ENCODE measurements at places on chromosomes 3 and 15.

DNA sequence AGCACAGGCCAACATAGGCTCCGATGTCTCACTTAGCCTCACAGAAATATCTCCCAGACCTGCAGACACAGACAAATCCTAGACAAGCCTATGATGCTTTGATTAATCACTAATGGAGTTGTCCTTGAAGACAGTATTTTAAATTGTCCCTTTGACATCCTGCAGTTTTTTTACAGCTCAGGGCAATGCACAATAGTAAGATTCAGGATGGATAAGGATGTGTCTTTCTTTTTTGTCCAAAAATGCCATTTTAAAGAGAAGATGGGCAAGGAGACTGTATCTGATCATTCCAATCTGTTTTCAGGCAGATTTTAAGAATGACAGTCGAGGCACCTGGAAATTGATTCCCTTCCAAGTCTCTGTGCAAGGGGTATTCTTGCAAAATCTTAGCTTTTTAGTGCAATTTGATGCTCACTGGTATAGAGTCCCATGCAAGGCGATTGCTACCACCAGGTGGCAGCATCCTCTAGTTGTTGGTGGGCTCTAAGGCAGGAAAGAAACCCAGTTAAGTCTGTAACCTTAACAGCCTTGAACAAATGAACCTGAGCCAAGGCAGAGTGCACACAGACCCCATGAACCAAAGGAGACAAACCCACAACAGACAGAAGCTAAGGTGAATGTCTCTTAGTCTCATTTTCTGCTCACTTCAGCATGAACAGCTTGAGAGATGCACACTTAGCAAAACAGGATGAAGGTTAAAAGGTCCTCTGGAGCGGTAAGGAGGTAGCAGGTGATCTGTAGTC lies 51.2 kb upstream of the MINAR1 start:
- DNase-seq: peak; percentile 28

GRCh38 chr3:128505771-128506170 lies 12.8 kb upstream of the GATA2 start:
- DNase-seq: no peak

DNA sequence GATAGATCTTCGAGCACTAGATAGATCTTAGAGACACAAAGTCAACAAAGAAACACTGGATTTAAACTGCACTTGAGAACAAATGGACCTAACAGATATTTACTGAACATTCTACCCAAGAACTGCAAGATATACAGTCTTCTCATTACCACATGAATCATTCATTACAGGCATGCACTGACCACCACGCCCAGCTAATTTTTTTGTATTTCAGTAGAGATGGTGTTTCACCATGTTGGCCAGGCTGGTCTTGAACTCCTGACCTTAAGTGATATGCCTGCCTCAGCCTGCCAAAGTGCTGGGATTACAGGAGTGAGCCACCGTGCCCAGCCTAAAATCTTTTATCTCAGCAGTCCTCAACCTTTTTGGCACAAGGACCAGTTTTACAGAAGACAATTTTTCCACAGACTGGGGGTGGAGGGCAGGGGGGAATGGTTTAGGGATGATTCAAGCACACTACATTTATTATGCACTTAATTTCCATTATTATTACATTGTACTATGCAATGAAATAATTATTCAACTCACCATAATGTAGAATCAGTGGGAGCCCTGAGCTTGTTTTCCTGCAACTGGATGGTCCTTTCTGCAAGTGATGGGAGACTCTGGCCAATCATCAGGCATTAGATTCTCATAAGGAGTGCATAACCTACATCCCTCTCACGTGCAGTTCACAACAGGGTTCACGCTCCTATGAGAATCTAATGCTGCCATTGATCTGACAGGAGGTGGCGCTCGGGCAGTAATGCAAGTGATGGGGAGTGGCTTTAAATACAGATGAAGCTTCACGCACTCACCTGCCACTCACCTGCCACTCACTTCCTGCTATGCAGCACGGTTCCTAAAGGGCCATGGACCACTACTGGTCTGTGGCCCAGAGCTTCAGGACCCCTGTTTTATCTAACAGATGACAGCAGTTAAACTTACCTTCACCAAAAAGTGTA lies 21.7 kb downstream of the CSNK1G1 start:
- no peak for DNase-seq

- no peak for DNase-seq
Measured at GRCh38 chr3:71709908-71710511, 15.2 kb downstream of the EIF4E3 start.

DNA sequence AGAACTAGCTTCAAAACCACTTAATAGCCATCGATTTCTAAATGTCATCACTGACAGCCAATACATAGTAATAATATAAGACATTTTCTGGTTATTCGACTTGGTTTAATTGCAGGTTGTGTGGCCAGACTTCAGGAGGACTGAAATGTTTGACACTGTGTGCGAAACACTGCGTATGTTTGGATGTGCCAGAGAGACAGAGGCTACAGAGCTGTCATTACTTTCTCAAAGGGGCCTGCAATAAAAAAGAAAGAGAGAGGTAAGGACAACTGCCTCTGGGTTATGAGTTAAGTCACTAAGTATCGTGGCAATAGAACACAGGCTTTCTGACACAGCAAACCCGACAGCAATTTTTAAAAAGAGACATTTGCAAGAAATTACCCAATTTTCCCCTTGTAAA lies 882 bp downstream of the LMOD3 start:
- DNase-seq: no peak

DNA sequence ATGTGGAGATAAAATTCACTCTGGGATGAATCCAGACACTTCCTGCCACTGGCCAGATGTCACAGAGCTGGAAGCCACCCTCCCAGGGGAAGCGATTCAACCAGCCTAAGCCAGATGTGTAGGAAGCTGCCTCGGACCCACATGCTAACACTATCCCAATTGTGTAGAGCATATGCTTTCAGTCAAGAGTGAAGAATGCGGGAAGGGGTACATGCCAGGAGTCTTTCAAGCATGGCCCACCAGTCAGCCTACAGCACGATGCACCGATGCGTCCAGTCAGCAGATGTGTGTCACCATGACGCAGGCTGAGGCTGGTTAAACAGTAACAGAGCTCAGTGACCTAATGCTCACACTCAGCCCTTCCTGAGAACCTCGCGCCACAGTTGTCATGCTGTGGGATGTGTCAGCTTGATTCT lies 38.8 kb upstream of the BNC1 start:
- DNase-seq: no peak

DNA sequence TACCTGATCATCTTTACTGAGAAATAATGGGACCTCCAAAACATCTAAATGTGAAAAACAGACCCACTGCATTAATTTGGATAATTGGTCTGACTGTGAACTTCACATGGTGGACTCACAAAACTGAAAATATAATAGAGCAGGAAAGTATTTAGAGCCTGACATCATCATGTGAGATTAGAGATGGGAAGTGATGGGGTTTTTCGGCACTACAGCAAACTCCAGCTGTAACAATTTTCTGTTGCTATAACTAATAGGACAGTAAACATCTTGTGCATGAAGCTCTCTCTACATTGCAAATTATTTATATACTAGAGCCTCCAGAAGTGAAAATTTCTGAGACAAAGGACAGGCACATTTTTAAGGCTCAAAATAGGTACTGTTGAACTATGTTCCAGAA lies 32.2 kb downstream of the VEPH1 start:
- DNase-seq: no peak

- no peak for DNase-seq
Measured at GRCh38 chr15:73919706-73920105, 6.6 kb upstream of the LOXL1 start.

DNA sequence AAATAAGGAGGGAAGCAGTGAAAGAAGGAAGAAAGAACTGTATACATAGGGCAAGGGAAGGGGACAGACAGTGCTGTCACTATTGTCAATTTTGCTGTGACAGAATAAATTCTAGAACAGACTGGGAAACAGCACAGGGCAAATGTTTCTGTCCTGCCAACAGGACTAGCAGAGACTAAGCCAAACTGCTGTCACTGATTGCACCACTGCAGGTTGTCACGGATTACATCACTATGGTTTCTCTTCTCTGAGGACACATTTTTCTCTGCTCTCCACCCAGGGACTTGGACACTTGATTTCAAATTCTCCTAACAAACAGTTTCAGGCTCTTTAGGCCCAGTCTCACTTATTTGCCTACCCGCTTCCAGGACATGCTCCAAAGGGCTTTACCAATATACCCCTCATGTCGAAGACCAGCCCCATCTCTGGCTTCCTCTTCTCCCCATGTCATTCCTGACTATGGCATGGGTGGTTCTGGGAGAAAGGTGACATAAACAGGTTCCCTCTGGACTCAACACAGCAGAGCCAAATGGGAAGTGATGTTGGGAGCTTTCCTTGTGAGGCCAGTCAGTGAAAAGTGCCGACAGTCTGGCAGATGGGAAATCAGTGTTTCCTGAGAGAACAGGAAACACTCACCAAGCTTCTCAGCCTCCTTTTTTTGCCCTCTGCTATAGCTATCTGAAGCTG lies 70.2 kb upstream of the ST3GAL6 start:
- no peak for DNase-seq

DNA sequence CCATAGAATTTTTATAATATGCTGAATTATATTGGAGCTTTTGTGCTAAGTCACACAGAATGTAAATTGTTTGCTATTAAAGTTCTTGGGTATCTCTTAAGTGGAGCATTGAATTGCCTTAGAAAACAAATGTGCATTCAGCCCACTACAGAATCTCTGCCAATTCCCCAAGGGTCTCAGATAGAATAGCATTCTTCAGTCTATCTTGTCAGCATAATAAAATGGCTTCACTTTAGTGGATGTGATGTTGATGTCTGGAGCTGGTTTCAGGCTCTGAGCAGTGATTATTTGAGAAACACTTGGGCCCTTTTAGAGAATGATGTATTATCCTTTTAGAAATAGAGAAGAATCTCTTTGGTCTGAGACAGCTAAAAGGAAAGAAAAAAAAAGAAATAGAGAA lies 45.2 kb downstream of the LRCH3 start:
- peak; percentile 95 for DNase-seq

- no peak for DNase-seq
Measured at GRCh38 chr3:136903899-136904298, 41.9 kb downstream of the NCK1 start.

GRCh38 chr15:59247364-59247763 lies 40.7 kb downstream of the LDHAL6B start:
- peak; percentile 18 for DNase-seq

DNA sequence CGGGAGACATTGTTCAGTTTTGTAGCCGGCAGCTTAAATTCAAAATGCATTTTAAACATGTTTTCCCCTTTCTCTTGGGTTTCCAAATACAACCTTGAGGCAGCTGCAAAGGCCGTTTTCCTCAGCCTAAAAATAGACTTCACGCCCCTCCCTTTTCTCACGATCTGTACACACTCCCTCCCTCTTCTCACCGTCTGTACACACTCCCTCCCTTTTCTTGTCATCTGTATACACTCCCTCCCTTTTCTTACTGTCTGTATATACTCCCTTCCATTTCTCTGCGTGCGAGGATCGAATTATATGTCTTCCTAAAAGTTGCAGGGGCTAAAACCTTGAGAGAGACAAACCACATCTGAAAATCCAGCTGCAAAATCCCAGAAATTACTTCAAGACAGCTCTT lies 8.9 kb downstream of the MUC4 start:
- DNase-seq: no peak

GRCh38 chr3:278300-279064 lies 81.9 kb downstream of the CHL1 start:
- DNase-seq: no peak

DNA sequence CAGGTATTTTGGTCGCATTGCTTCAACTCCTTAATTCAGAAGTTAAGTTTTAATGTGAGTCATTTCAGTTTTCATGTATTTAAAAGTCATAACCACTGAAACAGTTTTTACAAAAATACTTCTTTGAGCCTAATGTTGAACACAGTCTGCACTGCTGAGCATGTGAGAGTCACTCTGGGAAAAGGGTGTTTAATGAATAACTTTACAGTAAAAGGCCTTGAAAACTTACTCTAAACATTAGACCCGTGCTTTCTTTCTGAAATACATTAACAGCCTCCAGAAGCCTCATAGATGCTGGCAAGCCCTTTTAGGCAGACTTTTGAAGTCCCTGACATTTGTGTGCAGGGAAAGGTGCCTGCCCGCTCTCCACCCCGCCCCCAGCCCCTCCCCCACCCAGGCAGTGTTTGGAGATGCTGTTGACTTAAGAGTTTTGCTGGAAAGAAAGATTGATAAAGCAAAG lies 68.9 kb upstream of the NR2F2 start:
- DNase-seq: no peak

DNA sequence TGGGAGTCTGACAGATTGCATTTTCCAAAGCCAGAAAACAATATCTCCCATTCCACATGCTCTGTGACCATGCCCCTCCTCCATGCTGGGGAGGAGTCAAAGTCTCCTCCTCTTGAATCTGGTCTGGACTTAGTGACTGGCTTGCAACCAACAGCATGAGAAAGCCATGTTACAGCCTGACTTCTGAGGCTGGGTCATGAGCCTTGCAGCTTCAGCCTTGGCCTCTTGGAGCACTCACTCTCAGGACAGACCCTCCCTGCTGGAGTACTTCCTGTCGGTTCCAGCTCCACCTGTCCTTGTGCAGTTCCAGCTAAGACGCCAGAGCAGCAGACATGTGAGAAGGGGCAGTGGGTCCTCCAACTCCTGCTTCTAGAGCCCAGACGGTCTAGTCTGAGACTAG lies 49.7 kb upstream of the RBSN start:
- peak; percentile 8 for DNase-seq

GRCh38 chr3:58965865-58966264 lies 84.0 kb downstream of the CFAP20DC start:
- no peak for DNase-seq

- DNase-seq: no peak
Measured at GRCh38 chr3:64644483-64644882, 43.3 kb downstream of the ADAMTS9 start.

DNA sequence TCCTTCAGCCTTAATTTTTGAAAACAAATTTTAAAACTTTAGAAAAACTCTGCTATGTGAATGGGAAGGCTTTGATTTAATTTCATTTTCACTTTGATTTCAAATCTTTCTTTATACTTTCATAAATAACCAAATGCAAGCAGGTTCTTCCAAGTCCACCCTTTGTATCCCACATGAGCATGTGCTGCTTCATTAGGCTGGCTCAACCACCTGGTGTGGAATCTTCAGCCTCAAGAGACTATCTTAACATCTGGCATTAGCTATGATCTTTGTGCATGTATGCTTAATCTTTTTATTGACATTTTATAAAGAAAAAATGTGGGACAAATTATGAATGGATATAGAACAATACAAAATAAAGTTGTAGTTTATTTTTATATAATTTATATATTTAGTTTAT lies 81.8 kb upstream of the MLF1 start:
- DNase-seq: no peak

DNA sequence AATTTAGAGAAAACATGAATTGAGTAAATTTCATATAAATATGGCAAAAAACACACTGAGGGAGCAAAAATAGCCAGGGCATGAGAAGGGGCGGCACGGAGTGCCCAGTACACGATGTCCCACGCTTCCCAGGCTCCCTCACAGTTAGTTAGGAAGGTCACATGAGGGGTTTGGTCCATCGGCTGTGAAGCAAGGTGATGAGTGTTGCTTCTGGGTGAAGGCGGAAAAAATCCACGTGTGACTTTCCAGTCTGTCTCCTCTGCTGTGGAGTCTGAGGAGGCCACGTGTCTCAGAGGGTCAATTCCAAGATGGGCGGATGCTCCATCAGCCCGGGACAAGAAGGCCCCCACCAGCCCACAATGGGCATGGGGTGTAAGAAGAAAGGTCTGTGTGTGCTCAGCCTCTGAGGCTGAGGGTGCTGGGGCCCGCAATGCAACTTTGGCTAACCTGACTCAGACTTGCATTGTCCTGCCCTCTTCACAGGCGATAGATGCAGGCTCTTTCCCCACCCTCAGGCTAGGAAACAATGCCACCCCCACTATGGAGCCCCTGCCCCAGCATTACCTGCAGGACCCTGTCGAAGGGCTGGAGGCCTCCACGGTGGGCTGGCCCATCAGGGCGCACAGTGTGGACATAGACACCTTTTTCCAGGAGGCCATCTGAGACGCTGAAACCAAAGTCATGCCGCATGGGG lies 45.7 kb downstream of the GRIP2 start:
- no peak for DNase-seq
